Endodermal cell (in vitro differentiated cells): ENCODE measurements at places on chromosomes 6 and 20.

DNA sequence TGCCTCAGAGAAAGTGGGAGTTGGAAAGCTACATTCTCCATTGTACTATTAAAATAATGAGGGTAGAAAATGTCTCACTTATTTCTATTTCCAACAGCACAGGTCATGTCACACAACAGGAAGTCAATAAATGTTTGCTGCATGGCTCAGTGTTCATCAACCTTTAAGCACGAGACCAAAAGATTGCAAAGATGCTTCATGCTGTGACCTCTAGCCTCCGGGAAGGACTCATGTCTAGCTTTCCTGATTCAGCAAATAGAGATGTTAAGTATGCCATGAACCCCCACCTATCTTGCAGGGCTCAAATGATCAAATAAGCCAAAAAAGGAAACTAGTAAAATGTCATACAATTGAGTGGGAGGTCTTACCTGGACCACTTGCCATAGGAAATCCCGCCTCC is 57.4 kb downstream of the NCOA6 start:
- DNase-seq, result no peak

GRCh38 chr6:67757465-67758033 is 877.5 kb upstream of the ADGRB3 start:
- peak; percentile 29 for DNase-seq

GRCh38 chr20:59403261-59403961 is 103.0 kb downstream of the EDN3 start:
- peak; percentile 94 for DNase-seq

- no peak for DNase-seq
Observed at GRCh38 chr20:44650771-44651433, 597 bp downstream of the ADA start.

DNA sequence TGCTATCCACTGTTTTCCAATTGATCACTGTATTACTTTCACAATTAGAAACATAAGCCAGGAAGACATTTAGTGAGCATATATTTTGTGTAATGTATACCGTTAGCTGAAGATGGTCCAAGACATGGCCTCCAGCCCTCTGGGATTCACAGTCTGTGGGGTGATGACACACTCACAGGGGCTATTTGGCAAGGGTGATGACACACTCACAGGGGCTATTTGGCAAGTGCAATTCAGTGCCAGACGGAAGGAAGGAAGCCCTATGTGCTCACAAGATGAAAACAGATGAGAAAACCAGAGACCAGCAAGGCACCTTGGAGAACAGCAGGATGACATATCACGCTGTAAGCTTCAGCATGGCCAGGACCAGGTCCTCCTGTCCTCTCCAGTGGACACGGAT is 183.7 kb downstream of the MBOAT1 start:
- no peak for DNase-seq

- DNase-seq, result no peak
Observed at GRCh38 chr6:98471444-98471843, 362.9 kb upstream of the POU3F2 start.

- DNase-seq, result peak; percentile 58
Observed at GRCh38 chr20:11544029-11544678, 373.5 kb upstream of the BTBD3 start.

GRCh38 chr6:113318575-113318917 is 538.6 kb upstream of the MARCKS start:
- DNase-seq, result no peak

DNA sequence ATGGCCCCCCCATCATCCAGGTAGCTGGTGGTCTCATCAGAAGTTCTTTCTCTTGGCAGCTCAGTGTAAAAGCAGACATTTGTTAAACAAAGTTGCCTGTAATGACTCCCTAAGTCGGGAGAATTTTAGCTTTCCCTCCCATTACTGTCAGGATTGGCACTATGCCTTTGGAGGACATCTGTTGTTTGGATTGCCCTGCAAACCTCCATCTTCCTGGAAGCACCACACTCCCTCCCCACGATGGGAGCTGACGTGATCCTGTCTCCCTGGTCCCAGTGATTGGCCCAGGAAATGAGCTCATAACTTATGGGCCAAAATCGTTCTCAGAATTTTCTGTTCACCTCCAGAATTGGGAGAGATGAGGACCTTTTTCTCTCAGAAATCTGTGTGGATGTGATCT is 42.6 kb upstream of the CNR1 start:
- DNase-seq, result no peak

GRCh38 chr6:88376768-88377387 is 210.7 kb upstream of the CNR1 start:
- no peak for DNase-seq

GRCh38 chr6:52407467-52407866 is 12.7 kb upstream of the EFHC1 start:
- DNase-seq, result no peak

GRCh38 chr6:30847421-30847970 is 36.8 kb upstream of the DDR1 start:
- DNase-seq, result peak; percentile 79

GRCh38 chr20:15911581-15911980 is 661.7 kb downstream of the KIF16B start:
- DNase-seq, result no peak

DNA sequence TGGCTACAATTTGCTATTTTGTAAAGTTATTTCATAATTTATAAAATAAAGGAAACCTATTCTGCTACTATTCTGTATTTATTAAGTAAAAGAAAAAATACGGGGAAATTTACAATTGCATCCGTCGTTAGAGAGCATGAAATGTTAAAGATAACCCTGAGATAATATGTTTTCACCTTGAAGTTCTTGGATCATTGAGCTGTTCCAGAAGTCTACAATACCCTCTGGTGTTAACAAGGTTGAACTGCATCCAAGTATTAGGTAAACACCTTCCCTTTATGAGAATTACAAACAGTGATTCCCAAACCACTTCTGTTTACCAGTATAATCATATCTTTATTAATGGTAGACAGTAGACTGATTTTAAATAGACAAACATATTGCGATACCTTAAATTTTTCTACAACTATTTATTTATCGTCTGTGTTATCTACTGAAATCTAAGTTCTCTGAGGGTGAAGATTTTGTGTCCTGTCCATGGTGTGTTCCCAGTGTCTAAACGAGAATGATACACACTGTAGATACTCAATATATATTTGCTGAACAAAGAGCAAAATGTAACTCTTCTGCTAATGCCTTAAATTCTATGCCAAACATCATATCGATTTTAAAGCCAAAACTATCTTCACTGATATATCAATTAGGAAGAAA is 28.2 kb downstream of the TBC1D32 start:
- no peak for DNase-seq

- DNase-seq, result peak; percentile 84
Observed at GRCh38 chr6:89117211-89118108, at the start of gene SRSF12. SRSF12 (minus strand) TSS chr6:89118071; CDS start chr6:89117887, 184 bp downstream.

GRCh38 chr20:39190666-39191570 is 228.8 kb downstream of the DHX35 start:
- DNase-seq, result no peak

- DNase-seq, result no peak
Observed at GRCh38 chr6:89299466-89299850, 15.6 kb downstream of the GABRR2 start.

- no peak for DNase-seq
Observed at GRCh38 chr6:84445068-84445467, 217.6 kb upstream of the CEP162 start.

DNA sequence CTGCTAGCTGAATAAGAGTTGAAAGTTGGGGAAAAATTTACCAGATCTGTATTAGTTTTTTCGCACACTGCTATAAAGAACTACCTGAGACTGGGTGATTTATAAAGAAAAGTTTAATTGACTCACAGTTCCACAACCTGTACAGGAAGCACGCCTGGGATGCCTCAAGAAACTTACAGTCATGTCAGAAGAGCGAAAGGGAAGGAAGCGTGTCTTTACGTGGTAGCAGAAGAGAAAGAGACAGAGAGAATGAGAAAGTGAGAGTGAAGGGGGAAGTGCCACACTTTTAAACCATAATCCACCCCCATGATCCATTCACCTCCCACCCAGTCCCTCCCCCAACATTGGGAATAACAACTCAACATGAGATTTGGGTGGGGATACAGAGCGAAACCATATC is 79.6 kb downstream of the KHDC1L start:
- no peak for DNase-seq

- DNase-seq, result no peak
Observed at GRCh38 chr6:16522937-16523336, 238.3 kb downstream of the ATXN1 start.

GRCh38 chr6:32867554-32868256 is 13.7 kb downstream of the PSMB9 start:
- no peak for DNase-seq

DNA sequence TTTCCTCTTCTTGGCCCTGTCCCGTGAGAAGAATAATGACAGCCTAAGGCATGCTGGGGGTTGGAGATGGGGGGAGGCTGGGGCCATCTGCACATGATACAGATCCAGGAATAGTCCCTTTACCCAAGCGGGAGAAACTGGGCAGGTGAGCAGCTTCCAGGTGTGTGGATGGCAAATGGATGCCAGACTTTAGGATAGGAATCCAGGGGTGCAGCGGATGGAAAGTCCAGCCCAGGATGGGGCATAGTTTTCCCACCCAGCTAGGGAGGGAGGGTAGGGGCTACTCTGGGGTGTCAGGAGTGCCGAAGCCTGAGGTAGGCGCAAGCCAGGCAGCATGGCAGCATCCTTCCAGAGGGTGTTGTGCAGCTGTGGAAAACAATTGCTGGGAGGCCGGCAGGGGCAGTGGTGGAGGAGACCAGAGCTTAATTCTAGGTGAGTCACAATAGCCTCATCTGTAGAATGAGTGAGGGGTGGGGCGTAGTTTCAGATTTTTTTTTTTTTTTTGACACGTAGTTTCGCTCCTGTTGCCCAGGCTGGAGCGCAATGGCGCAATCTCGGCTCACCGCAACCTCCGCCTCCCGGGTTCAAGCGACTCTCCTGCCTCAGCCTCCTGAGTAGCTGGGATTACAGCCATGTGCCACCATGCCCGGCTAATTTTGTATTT is 15.4 kb upstream of the FAM110A start:
- DNase-seq, result no peak

DNA sequence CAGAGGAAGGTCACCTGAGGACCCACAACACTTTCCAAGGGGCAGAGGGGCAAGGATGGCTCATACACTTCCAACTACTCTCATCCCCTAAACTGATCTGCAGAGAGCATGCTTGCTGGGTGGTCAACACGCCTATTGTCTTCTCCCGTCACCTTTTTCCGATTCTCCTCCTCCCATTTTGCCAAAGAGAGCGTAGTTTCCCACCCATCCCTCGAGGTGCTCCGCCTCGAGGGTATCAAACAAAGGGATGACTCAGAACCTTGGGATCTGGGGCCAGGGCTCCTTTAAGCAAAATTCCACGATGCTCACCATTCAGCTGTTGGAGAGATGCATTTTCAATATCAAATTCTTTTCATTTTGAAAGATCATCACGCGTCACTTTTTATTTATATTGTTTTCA is 507.5 kb upstream of the SULF2 start:
- DNase-seq, result peak; percentile 90

GRCh38 chr20:10671919-10672623 is 1.7 kb downstream of the JAG1 start:
- peak; percentile 84 for DNase-seq

DNA sequence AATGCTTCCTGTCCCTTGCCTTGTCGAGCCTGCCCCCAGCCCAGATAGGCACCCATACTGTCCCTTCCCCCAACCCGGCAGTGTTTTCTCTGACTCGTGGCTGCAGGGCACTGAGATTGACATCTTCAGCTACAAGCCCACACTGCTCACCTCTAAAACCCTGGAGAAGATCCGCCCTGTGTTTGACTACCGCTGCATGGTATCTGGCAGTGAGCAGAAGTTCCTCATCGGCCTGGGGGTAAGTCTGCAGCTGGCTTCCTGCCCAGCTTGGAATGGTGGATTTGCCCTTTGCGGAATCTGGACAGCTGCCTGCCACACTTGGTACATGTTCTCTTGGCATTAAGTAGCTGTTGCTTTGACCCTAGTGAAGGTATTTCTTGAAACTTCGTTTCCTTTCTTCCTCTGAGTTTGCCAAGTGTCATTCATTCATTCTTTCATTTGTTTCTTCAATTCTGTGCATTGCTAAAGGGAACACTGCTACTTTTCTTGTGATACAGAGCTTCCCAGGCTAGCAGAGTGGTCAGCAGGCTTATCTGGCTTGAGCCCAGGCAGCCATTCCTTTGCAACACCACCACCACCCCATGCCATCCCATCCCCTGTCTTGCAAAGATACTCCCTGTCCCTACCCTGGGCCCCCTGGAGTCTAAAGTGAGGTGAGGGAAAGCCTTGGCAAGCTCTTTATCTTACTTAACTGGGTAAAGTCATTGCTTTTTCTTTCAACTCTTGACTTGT is 26.2 kb downstream of the CCDC167 start:
- peak; percentile 24 for DNase-seq

- no peak for DNase-seq
Observed at GRCh38 chr20:1696521-1697209, 39.1 kb upstream of the SIRPG start.

DNA sequence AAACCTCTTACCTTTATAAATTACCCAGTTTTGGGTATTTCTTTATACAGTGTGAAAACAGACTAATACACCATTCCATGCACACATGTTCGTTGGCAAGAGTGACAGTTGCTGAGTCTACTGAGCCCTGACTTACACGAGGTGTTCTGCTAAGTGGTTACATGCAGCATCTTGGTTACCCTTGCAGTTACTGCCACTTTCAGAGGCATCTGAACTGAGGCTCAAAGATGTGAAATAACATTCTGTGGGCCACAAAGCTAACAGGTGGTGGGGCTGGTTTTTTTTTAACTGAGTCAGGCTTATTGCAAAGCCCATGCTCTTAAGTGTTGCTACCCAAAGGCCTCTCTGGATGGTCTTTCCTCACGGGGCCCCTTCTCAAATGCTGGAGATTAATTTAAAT is 54.4 kb upstream of the GTSF1L start:
- no peak for DNase-seq

- no peak for DNase-seq
Observed at GRCh38 chr6:14910692-14911547, 334.9 kb upstream of the JARID2 start.

GRCh38 chr6:145714731-145715130 is 20.6 kb downstream of the EPM2A start:
- DNase-seq, result no peak

DNA sequence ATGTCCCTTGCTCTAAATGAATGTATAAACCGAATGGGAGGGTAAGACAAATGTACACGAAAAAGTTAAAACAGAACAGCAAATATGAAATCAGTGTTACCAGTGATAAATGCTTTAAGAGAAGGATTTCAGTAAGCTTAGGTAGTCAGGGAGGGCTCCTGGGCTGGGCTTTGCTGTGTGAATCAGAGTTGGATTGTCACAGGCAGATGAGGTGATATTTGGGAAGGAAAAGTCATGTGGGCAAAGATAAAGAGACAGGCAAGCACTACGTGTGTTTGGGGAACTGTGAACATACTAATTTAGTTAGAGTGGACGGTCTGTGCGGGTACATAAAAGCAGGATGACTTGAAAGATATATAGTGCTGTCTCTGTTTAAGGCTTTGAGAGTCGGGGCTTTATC is 114.8 kb downstream of the CRYBG1 start:
- DNase-seq, result no peak
